ENCODE measurements at places on chromosomes 5 and 9.

- no peak for DNase-seq
Measured at GRCh38 chr9:95874989-95875304, 544 bp upstream of the ERCC6L2 start.

DNA sequence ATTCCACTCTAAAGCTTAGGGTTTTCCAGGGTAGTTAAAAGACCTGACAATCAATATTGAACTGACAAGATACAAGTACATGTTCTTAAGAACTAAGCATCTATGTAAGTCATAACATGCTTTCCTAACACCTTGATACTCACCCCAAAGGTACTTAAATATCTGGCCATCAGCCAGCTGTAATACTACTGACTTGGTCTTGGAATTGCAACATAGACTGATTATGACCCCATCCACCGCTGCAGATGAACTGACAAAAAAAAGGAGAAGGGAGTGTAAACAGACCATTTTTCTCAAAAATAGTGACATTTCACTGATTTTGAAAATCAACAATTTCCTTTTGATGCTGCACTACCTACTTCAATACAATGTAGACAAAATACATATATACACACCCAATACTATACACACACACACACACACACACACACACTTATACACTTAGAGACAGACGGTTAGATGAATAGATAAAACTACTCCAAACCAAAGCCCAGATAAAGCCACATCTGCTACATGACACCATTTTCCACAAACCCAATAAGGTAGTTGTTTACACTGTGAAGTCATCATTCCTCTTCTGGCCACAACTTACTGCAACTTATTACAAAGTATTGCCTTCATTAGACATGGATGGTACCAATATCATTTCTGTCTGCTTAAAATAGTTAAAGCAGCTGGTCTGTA lies 30.4 kb downstream of the ELP1 start:
- no peak for DNase-seq

GRCh38 chr9:86598411-86599239 lies 244.4 kb upstream of the TUT7 start:
- DNase-seq, result no peak

GRCh38 chr5:131245312-131245711 lies 18.5 kb upstream of the CDC42SE2 start:
- no peak for DNase-seq

- no peak for DNase-seq
Measured at GRCh38 chr9:86626802-86627201, 272.6 kb upstream of the TUT7 start.

Data from pons (tissue), 1 donor.